ENCODE measurements at places on chromosomes 3 and 15.

DNA sequence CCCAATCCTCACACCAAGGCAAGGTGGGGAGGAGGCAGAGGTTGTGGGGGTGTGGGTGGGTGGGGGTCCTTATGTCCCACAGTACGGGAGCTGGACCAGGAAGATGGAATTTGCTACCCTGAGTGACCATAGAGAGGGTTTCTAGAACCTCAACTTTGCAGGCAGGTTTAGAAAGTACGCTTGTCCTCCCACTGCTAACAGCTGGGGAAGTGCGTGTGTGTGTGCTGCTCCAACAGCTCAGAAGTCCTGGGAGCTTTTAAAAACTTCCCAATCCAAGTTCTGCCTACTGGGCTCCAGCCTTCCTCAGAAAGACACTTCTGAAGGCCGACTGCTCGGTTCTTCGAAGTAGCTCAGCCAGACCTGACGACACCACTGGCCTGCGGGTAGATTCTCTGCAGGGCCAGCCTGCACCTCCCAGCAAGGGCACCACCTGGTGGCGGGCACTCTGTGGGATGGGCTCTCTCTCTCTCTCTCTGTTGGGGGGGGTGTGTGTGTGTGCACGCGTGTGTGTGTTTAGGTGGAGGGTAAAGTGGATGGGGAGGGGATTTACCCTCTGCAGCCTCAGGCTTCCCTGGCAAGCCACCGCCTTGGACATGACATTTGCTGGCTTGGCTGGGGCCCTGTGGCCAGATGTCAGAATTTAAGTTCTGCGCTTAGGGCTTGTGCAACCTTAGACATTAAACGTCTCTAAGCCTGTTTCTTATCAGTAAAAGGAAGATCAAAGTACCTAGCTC lies 15.6 kb downstream of the TMEM158 start:
- DNase-seq: peak; percentile 72

DNA sequence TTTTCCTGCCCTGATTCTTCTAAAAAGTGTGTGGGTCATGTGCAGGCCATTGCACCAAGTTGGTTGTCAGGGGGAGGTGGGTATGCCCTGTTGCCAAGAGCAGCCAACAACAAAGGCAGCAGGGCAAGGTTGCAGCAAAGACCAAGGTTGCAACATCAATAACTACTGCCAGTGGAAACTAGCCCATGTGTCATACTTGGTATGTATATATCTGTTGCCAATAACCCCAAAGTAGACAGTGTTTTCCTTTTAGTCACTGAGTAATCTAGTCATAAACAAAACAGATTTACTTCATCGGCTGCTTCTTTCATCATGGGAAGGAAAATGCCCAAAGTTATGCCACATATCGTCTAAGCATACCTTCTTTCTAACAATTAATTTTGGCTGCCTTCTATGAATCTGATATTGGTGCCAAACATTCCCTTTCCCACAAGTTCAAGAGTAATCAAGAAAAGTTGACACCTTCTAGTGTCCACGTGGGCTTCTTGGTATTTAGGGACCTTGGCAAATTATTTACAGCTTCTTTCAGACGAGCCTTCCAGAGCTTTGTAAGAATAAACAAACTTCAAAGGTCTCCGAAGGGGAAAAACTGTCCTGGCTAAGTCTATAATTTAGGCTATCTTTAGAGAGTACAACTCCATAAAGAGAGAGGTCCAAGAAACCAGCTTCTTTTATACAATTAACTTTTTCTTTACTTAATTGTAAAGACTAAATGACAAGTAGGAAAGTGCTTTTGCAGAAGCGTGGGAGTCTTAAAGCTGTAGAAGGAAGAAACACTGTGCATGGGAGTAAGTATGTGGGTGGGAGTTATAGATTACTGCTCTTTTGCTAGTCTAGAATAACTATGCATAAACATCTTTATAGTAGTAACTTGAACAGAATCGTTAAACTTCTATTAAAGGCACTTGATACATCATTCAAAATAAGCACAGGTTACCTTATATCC lies 10.0 kb upstream of the MBNL1 start:
- DNase-seq: peak; percentile 34

DNA sequence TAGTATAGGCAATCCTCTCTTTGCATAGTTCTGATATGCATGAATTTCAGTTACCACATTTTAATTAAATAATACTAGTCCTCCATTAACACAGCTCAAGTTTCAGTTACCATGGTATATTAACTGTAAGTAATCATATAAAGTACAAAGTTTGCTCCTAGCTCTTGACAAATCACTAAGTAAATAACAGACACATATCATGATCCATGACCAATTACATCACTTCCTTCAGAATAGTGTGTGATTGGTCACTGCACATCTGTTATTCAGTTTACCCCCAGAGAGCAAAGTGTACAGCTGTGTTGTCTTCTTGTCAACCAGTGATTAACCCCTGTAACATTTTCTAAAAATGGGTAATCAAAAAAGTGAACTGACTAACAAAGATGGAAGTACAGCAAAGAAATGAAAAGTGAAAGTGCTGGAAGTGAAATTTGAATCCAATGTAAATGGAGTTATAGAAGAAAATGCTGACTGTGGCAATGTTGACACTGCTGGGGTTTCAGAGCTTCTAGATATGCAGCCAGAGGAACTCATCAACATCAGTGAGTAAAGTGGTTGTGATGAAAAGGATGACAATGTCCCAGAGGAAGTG lies 30.2 kb upstream of the LEKR1 start:
- DNase-seq: no peak

- no peak for DNase-seq
These were observed 296.5 kb downstream of the ZIC1 start for GRCh38 chr3:147705651-147706051.

GRCh38 chr15:76062286-76062685 lies 2.5 kb downstream of the TMEM266 start:
- no peak for DNase-seq

GRCh38 chr3:189646853-189647542 lies 15.8 kb downstream of the TP63 start:
- no peak for DNase-seq

- DNase-seq: no peak
These were observed 23.7 kb downstream of the QTRT2 start for GRCh38 chr3:114080201-114080600.

DNA sequence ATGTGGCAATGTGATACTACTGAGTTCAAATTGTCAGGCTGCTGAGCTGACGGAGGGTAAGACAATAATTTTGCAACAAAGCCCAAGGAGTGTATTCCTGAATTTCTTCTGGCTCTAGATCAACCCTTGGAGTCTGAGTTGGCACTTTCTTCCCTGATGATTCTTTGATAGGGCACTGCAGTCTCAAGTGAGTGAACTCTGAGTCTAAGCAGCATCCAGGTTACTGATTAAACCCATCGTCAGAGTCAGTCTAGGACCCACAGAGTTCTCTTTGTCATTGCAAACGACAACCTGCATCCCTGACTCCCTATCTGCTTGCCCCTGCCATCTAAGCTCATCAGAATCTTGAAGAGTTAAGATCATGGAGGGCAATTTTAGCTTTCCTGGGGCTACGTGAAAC lies 58.6 kb downstream of the MME start:
- DNase-seq: no peak

GRCh38 chr15:46956456-46956855 lies 760.8 kb upstream of the SEMA6D start:
- DNase-seq: no peak

- no peak for DNase-seq
These were observed 11.6 kb upstream of the SEC61A1 start for GRCh38 chr3:128040660-128041059.

GRCh38 chr3:119891944-119892721 lies 110.2 kb downstream of the NR1I2 start:
- no peak for DNase-seq

- no peak for DNase-seq
These were observed 610.5 kb upstream of the ZNF385D start for GRCh38 chr3:22361521-22361920.

DNA sequence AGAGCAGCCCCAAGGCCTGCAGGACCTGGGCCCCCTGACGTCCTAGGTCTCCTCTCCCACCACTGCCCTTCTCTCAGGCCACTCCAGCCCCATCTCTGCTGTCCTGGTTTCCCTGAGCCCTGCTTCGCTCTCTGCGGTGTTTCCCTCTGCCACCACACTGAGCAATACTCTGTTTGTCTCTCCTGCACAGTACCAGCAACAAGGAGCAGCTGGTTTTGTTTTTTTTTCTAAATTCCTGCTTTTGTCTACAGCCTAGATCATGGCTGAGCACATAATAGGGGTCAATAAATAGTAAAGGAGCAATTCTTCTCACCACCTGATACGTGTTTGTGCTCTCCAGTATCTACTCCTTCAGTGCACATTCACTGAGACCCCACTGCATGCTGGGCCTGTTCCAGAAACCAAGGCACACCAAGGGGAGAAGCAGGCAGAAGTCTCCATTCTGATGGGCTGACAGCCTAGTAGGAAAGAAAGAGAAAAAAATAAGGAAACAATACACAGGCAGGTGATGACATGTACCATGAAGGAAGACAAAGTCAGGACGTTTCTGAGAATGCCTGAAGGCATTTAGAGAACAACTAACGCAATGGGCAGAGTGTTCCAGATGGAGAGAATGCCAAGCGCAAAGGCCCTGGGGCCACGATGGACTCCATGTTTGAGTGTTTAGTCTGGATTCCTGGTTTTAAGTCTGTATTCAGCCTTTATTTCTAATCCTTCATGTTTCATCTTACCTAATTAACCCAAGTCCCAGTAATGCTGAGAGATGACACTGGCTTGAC lies 6.0 kb upstream of the ACAD9 start:
- no peak for DNase-seq

- DNase-seq: no peak
These were observed 4.8 kb downstream of the SCN5A start for GRCh38 chr3:38644662-38645053.

- DNase-seq: no peak
These were observed 3.4 kb downstream of the PDZRN3 start for GRCh38 chr3:73621388-73621787.

DNA sequence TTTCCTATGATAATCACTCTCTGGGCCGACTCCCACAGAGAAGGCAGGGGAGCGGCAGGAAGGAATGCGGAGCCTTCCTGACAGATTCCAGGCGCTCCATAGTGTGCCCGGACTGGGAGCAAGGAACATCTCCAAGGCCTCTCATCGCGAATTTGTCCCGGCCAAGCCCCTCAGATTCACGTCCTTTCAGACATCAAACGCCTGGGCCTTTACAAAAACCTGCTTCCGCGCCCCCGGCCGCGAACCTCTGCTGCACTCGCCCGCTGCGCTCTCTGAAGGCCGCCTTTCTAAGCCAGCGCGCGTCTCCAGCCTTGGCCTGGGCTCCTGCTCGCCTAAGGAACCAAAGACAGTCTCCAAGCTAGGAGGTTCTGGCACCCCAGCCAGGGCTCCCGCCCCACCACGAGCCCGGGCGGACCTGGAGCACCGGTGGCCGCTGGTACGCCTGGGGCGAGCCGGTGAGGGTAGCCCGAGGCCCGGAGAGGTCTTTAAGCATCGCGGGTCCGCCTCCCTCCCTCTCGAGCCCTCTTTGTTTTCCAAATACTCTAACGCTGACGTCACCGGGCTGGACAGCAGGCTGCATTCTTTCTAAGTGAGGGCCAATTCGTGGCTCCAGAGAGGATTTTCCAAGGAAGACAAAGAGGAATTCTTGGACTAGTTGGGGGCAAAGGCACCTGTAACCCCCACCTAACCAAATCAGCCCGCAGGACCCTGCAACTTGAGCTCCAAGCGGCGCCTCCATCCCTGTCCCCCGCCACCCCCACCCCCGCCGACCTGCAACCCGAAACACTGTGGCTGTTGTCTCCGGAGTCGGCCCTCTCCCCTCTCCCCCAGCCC lies 759 bp downstream of the AMOTL2 start:
- DNase-seq: no peak

DNA sequence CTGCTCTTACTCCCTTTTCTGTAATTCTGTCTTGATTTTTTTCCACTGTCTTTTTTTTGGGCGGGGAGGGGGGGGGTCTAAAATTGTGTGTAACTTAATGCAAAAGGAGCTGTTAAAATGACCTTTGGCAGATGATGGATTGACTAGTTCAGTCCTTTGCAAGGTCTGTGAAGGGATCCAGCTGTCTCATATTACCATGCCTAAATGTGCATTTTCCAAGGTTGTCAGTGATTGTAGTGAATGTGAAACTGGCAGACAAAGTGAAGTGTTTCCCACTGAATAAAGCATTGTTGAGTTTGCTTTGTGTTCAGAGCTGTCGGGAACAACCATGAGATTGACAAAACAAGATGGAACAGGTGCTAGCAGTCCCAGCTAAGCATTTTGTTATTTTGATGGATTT lies 110.1 kb upstream of the SKOR1 start:
- no peak for DNase-seq

DNA sequence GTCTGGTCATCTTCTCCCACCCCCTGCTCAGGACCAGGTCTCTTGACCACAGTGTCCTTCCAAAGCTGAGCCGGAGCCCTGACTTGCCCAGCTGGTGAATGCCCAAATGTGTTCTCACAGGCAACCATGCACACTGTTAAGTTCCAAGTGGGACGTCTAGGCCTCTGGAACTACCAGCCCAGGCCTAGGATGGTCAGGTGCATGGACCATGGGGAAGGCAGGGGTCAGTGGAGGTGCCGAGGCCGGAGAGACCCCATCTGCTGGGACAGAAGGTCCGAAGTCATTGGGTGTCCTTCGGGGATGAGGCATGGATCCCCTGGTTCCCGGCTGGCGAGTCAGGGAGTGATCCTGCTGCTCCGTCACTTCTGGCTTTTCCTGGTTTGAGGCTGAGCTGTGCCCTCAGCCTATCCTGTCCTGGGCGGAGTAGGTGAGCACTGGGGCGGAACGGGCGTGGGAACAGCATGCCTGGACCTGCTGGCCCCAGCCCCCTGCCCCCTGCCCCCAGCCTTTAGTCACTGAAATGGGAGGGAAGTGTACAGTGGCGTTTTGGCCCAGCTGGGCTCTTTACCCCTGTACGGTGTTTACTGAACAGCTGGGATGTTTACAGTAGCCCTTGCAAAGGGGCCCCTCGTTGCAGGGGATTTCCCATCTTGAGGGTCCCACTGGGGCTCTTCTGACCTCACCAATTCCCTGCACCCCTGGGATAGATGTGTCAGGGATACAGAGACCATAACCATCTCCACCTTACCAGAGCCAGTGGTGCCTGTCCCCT lies 12.1 kb downstream of the SEMA3F start:
- DNase-seq: no peak

- no peak for DNase-seq
These were observed 843.2 kb downstream of the CADM2 start for GRCh38 chr3:85801955-85802354.

DNA sequence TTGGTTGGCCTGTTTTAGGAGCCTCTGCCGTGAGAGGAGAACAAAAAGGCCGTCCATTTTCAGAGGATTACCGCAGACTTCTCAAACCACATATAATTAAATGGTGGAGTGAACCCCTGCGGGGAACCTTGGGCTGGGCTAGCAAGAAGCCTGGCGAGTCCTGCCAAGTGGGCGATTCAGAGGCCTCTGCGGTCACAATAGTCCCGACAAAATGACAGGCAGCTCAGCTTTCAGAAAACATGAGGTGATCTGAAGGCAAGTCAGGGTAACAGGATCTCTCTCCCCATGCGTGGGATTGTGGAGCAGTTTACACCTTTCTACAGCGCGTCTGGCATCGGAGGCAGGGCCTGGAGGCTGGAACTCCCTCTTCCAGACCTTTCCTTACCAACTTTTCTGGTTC lies 134.8 kb downstream of the ASB7 start:
- DNase-seq: no peak

- no peak for DNase-seq
These were observed 22.2 kb upstream of the FBN1 start for GRCh38 chr15:48667701-48668100.

All from stimulated activated CD8-positive, alpha-beta memory T cell treated with anti-CD3 and anti-CD28 coated beads, Interleukin-4, amount 100 ng/mL, for 1 hour (primary cell).